ENCODE measurements at places on chromosomes 12 and 14.
A peak's percentile ranks its signal among the peaks of the same experiment; 100 is the strongest.

DNA sequence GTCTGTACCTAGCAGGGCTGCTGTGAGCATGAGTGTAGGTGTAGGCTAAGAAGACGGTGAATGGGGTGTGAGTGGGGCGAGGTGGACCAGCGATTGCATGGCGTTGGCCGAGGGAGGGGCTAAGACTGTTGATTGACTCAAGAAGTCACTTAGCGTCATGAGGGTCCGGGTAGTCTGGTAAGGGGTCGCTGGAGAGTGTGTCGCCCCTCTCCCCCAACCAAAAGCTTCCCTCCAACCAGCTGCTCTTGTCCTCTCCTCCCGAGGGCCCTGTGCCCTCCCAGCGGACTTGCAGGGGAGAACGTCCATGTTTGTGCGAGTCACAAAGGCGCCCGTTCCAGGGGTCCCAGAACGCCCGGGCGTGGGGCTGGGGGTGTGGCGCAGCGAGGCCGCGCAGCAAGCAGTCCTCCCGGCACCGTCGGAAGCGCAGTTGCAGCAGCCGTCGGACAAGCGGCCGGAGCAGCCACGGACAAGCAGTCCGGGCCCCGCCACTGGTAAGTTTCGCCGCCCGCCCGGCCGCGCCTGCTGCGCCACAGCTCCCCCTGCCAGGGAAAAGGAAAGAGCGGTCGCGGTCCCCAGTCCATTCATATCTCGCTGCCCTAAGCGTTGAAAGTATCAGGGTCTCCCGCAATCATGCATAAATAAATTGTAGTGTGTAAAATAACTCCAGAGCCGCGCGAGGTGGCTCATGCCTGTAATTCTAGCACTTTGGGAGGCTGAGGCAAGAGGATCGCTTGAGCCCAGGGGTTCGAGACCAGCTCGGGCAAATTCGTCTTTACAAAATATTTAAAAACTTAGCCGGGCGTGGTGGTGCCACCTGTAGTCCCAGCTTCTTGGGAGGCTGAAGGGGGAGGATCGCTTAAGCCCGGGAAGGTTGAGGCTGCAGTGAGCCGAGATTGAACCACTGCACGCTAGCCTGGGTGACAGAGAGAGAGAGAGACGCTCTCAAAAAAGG, at the start of gene CCDC63:
Gene CCDC63 (plus strand): TSS at position 373 of the 952 bp plus-strand sequence. CDS start 5,968 bp downstream, outside the sequence.
- peak; percentile 88 for DNase-seq

GRCh38 chr14:52427460-52427859, 113.3 kb downstream of the PTGER2 start:
- no peak for DNase-seq

DNA sequence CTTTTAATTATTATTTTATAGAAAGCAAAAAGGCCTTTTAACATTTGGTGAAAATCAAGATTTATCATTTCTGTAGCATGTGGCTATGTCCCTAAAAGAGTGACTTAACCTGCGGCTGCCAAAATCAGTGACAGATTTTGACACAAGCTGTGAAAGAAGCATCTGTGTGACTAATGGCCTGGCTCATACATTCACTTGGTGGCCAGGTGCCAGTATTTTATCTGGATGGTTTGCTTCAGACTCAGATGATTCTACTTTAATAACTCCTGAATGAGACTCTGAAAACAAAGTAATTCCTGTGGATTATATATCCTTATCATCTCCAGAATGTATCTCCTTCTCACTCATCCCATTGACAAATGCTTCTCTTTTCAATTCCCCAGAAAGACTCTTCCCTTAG, 103.0 kb downstream of the FSCB start:
- DNase-seq, result no peak

- DNase-seq, result no peak
These were observed 6.8 kb downstream of the TSPAN9 start for GRCh38 chr12:3083921-3084347.

DNA sequence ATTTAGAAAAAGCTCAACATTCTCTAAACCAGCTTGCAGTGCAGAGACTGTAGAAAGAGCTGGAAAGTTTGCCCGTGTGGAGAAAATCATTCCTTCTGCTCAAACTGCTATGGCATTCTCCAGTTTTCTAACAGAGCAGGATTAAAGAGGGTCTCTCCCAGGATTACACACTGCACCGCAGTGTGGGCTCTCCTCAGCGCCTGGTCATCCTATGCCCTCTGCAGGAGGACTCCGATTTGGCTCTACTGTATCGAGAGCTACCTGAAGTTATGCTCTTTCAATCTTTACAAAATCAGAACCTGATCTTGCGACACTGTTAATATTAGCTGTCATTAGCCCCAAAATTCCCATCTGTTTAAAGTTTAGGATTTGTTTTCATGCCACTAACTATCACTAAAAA, 33.0 kb downstream of the BHLHE41 start:
- no peak for DNase-seq

- DNase-seq, result no peak
These were observed 76.1 kb downstream of the STON2 start for GRCh38 chr14:81324011-81324410.

GRCh38 chr12:62438098-62438692, 28.4 kb upstream of the MON2 start:
- peak; percentile 51 for DNase-seq

DNA sequence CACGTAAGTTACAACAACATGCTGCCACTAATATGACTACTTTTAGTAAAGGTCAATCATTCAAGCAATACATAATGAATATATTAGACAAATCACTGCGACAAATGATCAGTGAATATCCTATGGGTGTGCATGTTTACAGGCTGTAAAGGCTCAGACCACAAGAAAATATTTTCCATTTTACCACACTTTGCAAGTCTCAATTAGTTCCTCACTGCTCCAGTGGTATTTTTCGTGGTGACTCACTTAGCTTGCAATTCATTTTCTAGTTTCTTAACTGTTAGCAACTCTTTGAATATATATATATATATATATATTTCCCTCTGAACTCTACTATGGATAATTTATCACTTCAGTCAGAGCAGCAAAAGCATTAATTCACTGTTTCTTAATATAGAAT, 96.9 kb downstream of the EML5 start:
- no peak for DNase-seq

DNA sequence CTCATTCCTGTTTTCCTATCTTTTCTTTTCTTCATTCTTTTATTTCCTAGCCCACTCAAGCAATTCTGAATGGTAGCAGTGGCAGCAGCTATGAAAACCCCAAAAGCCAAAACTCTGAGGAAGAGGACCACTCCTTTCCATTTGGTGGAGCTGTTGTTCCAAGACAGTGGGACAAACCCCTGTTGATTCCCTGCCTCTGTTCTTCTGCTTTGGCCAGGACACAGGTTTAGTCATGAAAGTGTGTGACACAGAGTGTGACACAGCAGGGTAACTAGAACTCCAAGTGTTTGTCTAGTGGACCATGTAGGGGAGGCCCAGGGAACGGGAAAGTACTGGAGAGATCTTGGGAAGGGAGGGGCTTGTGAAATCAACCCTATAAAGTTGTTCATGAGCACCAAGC, 71.1 kb downstream of the PTCSC3 start:
- no peak for DNase-seq

- DNase-seq, result peak; percentile 75
These were observed 111.9 kb downstream of the FOXN3 start for GRCh38 chr14:89304972-89305703.

DNA sequence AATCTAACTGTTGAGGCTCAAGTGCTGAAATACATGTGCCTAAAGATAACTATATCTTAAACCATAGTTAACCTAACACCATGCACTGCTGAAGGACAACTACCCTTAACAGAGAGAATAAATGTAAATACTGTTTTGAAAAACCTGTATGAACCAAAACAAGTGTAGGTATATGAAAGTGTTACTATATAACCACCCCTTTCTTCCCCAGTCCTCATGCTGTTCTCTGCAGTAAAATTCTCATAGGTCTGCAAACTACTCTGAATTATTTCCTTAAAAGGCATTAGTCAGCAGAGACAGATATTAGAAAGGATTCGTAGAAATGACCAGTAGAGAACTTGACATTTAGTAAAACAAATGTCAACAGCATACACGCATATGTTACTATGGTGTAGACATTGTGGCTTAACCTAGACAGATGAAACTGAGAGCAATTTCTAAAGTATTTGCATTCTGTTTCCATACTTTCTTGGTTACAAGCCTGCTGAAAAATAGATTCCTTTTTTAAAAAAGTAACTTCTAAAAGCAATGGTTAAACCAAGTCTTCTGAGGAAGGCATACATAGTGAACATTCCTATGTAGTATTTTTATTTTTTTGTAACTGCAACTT, 13.9 kb downstream of the CSRP2 start:
- no peak for DNase-seq

GRCh38 chr12:49560695-49561094, 7.2 kb downstream of the MCRS1 start:
- peak; percentile 55 for DNase-seq

DNA sequence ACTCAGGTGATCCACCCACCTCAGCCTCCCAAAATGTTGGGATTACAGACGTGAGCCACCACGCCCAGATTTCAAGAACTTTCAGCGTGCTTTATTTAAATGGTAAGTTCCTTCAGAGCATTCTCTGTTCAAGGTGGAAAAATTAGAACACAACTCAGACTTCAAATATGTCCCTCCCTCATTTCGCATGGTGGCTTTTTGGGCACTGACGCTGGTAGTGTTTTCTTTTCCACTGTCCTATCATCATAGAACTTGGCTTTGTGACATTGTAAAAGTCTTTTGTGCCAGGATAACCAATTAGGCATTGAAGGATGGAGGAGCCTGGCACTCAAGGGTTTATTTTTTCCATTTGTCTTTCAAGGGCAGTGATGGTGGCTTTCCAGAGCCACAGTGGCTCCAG, 190.8 kb downstream of the NUAK1 start:
- DNase-seq, result peak; percentile 51

DNA sequence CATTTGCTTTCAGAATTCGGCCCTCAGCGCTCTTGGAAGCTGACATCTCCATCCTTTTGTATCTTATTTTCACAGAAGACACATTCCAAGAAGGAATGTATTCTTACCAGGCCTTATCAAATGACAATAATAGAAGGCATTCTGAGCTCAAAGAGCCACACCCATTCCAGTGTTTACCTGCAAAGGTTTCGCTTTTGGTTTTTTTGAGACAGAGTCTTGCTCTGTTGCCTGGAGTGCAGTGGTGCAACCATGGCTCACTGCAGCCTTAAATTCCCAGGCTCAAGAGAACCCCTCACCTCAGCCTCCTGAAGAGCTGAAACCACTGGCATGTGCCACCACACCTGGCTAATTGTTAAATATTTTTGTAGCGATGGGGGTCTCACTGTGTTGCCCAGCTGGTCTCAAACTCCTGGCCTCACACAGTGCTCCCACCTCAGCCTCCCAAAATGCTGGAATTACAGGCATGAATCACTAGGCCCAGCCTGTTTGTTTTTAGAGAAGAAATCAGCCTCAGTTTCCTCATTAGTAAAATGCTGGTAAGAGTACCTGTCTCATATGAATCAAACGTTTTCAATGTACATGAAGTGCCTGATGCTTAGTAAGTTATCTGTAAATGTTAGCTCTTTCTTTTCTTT, 69.2 kb downstream of the SLC6A12 start:
- no peak for DNase-seq

DNA sequence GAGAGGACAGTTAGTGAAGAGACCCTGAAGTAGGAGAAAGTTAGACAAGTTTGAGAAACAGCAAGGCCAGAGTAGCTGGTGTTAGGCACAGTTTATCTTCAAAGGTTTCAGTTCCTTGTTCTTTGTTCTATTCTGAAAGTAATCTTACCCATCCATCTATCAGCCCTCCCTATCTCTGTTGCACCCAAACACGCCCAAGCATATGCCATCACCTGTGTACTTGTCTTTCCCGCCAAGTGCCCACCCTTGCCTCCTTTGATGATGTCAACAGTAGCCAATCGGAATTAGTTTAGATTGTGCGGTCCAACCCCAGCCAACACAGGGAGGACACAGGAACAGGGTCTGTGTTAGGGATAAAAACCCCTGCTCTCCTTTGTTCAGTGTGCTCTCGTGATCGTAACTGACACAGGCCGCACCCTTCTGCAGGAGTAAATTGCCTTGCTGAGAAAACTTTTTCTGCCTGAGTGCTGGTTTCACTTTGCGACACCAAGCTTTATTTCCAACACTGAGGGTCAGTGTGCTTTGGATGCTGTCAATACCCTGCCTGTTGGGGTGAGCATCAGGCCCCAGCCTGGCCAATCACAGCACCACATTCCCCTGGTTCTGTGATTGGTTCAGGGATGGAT, 4.7 kb upstream of the TMEM229B start:
- no peak for DNase-seq

GRCh38 chr12:19909418-19909817, 458.9 kb upstream of the PDE3A start:
- no peak for DNase-seq

GRCh38 chr12:130391186-130391585, 53.5 kb downstream of the PIWIL1 start:
- no peak for DNase-seq

GRCh38 chr14:22560662-22561365, 28.2 kb downstream of the DAD1 start:
- DNase-seq, result no peak

GRCh38 chr14:73170686-73171085, 34.4 kb downstream of the PSEN1 start:
- no peak for DNase-seq

DNA sequence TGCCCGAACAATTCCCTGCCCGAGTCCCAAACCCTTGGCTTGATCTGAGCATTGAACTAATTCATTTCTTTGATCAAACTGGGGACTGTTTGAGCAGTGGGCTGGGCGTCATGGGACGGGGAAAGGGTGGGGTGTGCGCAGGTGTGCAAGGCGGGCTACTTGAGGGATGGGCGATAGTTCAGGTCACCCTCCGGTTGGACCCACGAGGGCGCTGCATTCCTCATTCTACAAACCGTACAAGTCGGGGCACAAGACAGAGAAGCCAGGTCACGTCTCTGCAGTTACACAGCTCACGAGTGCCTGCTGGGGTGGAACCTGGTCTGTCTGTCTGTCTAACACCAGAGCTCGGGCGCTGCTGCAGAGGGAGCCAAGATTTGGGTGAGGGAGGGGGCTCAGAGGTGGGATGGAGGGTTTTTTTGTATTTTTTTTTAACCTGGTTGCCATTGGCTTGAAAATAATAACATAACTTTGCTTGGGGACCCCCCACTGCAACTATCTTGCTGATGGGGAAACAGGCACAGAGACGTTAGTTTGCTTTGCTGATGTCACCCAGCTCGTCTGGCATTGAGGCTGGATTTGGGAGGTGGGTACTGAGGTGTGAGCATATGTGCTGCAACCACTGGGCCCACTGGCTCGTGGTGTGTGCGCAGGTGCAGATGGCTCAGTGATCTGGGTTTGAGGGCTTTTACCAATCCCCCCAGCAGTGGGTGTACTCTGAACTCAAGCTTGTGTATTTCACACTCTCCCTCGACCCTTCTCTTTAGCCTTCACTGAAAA, 7.6 kb upstream of the RTL1 start:
- DNase-seq, result peak; percentile 61

DNA sequence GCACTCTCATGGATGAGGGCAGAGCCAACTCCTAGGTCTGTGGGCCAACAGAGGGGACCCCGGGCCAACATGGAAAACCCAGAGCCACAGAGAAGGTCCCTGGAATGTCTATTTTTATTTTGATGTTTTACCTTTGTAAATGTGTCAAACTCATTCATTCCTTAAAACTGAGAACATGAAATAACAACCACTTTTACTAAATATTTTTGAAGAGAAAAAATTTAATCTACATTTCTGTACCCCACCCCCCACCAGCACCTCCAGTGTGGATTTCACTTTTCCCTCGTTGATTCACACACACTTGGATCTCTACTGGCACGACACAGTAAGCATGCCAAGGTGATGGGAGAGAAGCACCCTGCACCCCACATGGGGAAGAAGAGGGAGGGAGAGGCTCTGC, 6.7 kb downstream of the KRT77 start:
- DNase-seq, result no peak
